Muscle of back (tissue), 13 donors: ENCODE measurements at places on chromosomes 4 and X. TPM values are rescaled to one million over a fixed set of nuclear protein-coding genes. Genes with fewer than 3 reads are reported as not detected.

Gene DGKQ
- 3.4 TPM for polyA plus RNA-seq

GRCh38 chrX:37361596-37361995 is 12.4 kb downstream of the PRRG1 start:
- no peak for DNase-seq

GRCh38 chr4:11949355-11949754 is 520.7 kb upstream of the HS3ST1 start:
- DNase-seq = no peak

Gene TRIM60
- not detected for polyA plus RNA-seq

DNA sequence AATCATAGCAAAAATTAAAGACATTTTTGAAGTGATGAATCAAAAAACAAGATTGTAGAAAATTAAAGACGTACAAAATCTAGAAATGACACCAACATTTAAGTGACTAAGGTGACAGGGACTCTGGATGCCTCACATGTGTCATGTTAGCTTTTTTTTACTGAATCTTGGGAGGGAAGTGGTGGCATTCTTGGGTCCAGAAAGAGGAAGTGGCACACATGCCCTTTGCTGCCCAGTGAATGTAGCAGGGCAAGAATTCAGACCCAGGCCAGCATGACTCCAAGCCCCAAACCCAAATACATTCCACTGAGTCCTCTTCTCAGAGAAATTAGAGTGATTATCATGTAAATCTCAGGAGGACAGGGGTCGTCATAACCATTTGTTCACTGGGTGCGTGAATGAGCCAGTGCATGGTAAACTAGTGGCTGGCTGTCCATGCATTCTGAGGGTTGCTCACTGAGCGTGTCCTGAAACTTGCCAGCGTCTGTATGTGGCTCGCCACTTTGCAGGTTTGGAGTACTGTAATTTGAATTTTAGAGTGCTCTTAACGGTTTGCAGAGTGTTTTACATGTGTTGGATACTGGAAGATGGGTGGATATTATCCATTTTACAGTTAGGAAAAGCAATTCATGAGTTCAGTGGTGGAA is 55.4 kb upstream of the TBC1D14 start:
- no peak for DNase-seq
